ENCODE measurements at places on chromosomes 1 and 21.

- DNase-seq = no peak
Observed at GRCh38 chr1:119573886-119574285, 66.9 kb downstream of the HSD3B1 start.

- DNase-seq = no peak
Observed at GRCh38 chr21:22754746-22755145, 1756.5 kb downstream of the NCAM2 start.

DNA sequence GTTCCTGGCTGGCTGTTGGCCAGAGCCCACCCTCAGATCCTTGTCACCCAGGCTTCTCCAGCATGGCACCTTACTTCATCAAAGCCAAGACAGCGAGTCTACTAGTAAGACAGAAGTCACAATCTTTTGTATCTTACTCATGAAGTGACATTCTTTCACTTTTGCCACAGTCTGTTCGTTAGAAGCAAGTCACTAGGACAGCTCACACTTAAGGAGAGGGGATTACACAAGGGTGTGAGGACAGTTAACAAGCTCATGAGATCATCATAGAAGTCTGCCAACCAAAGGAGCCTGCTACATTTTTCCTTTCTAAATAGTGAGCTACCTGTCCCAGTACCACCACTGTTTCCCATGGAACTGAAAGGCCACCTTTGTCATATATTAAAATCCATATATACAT is 61.5 kb downstream of the PACC1 start:
- DNase-seq = peak; percentile 39

GRCh38 chr1:63005812-63006211 is 221.9 kb downstream of the ATG4C start:
- no peak for DNase-seq
